Epithelial cell of proximal tubule (primary cell): ENCODE measurements at places on chromosomes 16 and 17. TPM values are rescaled to one million over a fixed set of nuclear protein-coding genes. Genes with fewer than 3 reads are reported as not detected.

DNA sequence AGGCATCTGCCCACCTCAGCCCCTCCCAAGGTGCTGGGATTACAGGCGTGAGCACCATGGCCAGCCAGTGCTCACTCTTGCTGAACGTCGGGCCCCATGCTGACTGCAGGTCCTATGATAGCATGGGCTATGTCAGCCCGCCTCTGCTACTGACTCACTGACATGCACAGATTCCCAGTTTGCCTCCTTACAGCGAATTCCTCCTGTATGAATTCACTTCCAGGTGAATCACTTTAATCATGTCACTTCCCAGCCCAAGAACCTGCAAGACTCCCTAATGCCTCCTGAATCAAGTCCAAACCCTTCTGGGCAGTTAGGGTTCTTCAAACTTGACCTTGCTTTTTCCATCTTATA, 16.1 kb upstream of the UBTF start:
- peak; percentile 91 for DNase-seq

DNA sequence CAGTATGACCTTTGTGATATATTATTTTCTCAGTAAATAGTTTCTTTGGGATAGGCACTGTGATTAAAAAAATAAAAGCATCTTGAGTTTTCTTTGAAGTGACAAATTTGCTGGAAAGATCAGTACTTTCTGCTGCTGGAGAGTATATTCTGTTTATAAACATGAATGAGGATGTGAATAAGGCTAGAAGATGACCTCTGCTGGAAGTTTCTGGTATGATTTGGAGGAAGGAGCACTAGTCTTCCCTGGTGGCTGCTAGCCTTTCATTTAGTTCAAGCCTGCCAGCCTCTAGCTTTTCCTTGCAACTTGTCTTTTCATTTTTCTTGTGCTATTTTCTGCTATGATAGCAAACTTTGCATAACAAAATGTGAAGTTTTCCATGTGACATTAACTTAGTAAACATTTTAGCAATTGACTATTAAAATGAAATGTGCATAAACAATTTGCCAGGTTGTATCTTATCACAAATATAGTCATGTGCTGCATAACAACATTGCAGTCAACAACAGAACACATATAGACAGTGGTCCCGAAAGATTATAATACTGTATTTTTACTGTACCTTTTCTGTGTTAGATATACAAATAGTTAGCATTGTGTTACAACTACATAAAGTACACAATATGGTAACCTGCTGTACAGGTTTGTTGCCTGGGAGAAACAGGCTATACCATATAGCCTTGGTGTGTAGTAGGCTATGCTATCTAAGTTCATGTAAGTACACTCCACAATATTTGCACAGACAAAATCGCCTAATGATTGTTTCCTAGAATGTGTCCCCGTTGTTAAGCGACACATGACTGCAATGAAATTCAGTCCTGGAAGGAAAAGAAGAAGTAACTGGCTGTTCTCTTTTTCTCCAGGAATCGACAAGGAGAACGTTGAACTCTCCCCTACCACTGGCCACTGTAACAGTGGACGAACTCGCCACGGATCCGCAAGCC, 18.1 kb upstream of the RAB11FIP4 start:
- no peak for DNase-seq

SDR42E2 gene
- 0.12 TPM in 1 of 2 replicates, not detected in the other for total RNA-seq

PNMT gene
- not detected in 2 replicates for total RNA-seq

- no peak for DNase-seq
Measured at GRCh38 chr16:4795828-4796572, 831 bp downstream of the SMIM22 start.

DNA sequence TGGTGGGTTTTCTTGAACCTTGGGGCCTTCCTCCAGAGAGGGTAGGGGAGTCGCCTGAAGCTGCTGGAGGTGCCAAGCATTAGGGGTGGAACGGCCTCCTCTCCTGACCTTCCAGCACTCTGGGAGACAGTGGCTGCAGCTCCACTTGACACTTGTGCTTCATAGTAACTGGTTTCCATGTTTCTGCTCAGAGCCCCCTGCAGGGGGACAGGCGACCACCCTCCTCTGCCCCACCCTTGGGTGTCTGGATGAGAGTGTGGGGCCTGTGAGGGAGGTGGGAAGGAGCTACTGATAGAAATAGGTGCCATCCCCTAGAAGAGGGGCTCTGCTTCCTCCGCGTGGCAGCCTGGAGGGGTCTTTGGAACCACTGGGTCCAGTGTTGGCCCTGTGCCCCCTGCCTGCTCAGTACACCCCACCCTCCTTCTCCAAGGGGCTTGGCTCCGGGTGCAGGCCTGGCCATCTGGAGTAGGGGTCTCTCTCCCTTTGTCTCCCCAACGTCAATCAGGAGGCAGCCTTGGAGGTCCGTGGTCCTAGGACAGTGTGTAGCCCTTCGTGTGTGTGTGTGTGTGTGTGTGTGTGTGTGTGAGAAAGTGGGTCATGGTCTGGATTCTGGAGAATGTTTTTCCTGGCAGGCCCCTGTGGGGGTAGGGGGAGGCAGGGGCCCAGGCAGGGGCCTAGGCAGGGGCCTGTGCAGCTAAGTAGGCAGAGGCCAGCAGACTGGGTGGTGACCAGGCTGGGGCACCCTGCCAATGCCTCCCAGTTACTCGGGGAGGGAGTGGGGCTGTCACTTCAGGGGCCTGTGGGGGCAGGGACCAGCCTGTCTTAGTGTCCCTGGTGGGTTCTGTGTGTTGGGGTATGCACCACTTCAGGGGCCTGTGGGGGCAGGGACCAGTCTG, 4.9 kb downstream of the LASP1 start:
- DNase-seq = no peak

GRCh38 chr17:76848670-76849069, 19.5 kb upstream of the MGAT5B start:
- DNase-seq = no peak

DNA sequence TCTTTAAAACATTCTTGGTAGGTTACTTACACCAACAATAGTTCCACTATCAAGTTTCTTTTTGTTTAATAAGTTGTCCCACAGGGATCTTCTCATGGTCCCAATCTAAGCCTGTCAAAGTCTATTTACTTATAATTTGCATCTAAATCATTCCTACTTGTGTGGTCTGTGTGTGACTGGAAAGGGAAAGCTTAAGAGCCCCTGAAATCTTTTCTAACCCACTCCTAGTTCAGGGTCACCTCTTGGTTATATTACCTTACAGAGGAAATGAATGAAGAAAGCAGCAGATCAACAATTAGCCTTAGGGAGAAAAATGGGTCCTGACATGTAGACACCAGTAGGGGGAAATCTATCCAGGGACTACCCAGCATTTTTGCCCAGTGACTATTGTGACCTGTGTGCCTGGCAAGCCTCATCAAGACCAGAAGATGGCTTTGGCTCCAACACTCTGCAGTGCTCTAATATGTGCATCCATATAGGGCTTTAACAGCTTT, 110.4 kb upstream of the HAS3 start:
- DNase-seq = no peak
